ENCODE measurements at places on chromosomes 13 and 19.

GRCh38 chr13:24203811-24204210 is 43.3 kb downstream of the SPATA13 start:
- DNase-seq, result peak; percentile 31

DNA sequence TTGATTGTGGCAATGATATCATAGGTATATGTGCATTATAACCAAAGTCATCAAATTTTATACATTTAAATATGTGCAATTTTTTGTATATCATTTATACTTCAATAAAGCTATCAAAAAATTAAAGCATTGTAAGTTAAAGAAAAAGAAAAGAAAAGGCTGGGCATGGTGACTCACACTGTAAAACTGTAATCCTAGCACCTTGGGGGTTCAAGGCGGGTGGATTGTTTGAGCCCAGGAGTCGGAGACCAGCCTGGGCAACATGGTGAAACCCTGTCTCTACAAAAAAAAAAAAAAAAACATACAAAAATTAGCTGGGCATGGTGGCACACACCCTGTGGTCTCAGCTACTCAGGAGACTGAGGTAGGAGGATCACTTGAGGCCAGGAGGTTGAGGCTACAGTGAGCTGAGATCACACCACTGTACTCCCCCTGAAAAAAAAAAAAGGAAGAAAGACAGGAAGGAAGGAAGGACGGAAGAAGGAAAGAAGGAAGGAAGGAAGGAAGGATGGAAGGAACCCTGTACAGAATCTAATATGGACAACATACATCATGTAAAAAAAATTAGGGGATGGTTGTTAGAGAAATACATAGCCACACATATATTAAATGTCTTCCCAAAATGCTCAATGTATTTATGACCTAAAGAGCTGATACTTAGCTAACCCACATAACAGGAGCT is 21.7 kb upstream of the SLC25A30 start:
- DNase-seq, result no peak

- DNase-seq, result no peak
Observed at GRCh38 chr13:75038393-75039113, 443.4 kb downstream of the TBC1D4 start.

- DNase-seq, result no peak
Observed at GRCh38 chr13:39536906-39537305, 66.1 kb downstream of the LHFPL6 start.

DNA sequence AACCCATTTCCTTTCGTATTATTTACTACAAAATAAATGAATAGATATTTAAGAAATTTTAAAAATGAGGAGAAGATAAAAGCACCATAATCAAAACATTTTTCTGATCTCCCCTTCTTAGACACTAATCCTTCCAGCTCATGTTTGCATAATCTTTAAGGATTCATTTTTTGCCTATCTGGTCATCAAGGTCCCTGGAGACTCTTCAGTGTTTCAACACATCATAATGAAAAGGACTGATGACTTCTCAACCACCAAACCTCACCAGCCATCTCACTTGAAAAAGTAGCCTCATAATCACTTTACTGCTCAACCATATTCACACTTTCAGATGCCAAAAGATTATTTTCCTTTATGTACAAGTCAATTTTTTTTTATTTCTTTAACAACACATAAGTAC is 80.1 kb downstream of the DCLK1 start:
- DNase-seq, result no peak

DNA sequence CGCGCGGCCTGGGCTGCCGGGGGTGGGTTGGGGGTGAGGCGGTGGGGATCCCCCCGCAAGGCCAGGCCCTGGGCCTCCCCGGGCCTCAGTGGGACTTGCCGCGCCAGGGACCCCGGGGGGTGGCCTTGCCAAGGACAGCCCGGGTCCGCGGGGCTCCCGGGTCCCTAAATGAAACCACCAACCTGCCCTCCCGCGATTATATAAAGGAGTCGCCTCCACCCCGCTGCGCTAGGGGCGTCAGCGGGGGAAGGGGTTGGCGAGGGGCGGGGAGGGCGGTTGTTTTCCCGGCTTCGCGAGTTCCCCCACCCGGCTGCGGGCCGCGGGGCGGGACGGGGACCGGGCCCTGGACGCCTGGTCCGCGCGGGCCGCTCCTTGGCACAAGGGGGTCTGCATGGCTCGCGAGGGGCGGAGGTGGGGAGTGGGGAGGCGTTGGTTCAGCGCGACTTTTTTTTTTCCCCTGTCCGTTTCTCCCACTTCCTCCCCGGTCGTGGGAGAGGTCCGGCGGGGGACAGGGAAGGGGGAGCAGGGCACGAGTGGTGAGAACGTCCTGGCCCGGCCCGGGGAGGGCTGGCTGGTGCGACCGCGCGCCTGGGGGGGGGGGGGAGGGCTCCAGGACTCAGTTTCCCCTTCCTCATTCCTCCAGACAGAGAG is 822 bp upstream of the ZBTB7A start:
- DNase-seq, result no peak

DNA sequence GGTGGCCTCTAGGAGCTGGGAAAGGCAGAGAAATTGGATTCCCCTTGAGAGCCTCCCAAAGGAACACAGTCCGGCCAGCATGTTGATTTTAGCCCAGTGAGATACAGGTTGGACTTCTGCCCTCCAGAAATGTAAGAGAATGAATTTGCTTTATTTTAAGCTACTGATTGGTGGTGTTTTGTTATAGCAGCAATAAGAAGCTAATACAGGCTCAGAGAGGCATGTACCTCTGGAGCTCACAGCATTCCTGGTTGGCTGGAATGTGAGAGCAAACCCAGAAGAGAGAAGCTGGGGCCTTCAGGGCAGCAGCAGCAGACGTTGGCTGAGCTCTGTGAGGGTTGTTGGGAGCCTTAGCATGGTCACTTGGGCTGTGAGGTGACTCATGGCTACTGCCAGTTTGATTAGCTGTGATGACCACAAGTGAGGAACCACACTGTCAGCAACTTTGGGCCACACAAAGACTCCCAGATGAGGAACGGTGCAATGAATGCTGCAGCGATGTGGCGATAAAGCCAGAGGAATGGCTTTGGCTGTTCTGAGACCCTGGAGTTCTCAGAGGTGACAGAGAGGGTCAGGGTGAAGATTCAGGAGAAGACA is 80.1 kb downstream of the CYSLTR2 start:
- no peak for DNase-seq

DNA sequence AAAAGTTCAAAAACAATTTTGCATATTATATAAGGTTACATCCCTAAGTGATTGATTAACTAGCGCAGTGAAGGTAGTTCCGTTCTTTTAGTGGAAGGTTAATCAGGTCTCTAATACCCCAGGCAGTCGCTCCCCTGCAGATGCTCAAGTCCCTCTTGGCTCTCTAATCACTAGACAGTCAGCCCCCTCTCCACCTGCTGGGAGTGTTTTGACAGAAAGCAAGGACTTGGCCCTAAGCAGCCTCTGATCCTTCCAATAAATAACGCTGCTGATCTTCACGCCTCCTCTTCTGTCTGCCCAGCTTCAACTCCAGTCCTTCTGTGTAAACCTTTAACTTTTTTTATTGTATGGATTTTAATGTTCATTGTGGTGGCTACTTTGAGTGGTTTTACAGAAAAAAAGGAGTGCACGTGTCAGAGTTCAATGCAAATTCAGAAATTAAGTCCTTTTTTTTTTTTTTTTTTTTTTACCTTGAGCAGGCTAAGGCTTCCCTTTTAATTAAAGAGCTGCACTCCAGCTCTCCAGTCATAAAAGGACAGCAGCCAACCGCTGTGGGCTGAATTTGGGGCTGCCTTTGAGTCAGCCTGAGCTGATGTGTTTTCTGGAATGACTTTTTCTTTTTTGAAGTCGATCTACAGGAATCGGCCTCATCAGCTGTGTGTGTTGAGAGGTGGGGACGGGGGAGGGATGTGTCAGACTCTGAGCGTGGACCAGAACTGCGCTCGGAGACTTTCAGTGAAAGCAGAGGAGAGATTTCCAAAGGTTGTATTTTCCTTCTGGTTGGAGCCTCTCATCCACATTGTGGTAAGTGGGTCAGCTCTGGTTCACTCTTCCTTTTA is 33.8 kb upstream of the MYO16 start:
- DNase-seq, result no peak

- no peak for DNase-seq
Observed at GRCh38 chr19:45099467-45100191, 6.7 kb downstream of the PPP1R37 start.

- DNase-seq, result no peak
Observed at GRCh38 chr19:46610413-46610775, 9.3 kb downstream of the CALM3 start.

GRCh38 chr19:6267552-6268381 is 12.0 kb downstream of the MLLT1 start:
- DNase-seq, result no peak

DNA sequence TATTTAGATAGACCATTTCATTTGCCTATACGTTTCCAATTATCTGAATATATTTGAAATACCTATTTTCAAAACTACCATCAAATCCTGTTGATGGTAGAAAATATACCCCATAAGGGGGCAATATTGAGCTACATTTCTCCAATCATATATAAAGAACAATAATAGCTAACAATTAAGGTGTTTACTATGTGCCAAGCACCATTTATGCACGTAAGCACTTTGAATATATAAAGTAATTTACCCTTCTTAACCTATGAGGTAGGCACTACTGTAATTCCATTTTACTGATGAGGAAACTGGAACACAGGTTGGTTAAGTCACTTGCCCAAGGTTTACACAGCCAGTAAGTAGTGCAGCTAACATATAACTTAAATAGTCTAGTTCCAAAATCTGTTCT is 79.2 kb downstream of the UBL3 start:
- no peak for DNase-seq
